ENCODE measurements at places on chromosomes 7 and 10.
A peak's percentile ranks its signal among the peaks of the same experiment; 100 is the strongest.

- no peak for DNase-seq
These were observed 5.7 kb downstream of the CUX1 start for GRCh38 chr7:101823096-101823495.

- peak; percentile 70 for DNase-seq
These were observed at the start of gene UPP1 for GRCh38 chr7:48089046-48090003. UPP1 (plus strand) TSS chr7:48089265; CDS start chr7:48094784, 5,519 bp downstream.

DNA sequence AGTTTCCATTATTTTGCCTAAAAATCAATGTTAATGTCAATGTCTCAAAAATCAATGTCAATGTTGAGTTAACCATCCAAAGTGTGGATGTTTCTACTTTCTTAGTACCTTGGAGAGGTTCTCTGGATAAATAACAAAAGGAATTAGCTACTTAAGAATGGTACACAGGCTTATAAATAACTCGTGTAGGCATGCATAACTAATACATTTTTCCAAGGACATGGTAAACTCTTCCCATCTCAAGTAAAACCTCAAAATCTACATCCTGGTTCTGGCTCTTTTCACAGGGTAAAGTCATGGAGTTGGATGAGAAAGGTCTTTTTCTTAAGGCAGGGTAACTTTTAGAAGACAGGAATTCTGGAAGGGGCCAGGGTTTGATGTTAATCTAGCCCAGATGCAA, 59.9 kb downstream of the CAV1 start:
- no peak for DNase-seq

DNA sequence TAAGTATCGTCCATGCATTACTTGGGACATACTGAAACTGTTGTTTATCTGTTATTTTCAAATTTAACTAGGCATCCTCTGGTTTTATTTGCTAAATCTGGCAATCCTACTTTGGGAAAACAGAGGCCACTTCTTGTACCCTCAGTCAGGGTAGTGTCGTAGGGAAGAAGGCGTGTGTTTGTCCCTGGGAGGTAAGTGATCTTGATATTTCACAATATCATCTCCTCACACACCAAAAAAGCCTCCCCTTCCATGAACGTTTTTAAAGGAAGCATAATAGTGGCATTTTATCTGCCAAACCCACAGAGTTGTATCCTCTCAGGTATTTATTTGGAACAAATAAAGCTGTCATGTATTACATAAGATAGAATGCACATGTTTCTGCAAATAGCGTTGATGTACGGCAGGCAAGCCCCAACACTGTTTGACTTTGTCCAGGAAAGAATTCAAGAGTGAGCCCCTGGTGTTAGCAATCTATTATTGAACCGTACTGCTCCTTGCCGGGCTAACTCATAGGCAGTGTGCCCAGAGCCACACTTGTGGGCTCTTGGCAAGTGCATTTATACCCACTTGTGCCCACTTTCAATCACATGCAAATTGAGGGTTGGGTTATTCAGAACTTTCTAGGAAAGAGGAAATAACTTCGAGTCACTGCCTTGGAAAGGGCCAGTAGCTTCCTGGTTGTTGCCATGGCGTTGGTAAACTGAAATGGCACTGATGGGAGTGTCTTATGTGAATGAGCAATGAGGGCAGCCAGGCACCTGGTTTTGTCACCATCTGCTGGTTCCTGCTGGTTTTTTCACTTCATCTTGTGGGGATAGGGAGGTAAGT, 266.0 kb downstream of the USP6NL start:
- DNase-seq = no peak

GRCh38 chr7:112873831-112874553, 83.8 kb upstream of the TMEM168 start:
- no peak for DNase-seq

- no peak for DNase-seq
These were observed 118.2 kb downstream of the CDK6 start for GRCh38 chr7:92717993-92718716.

- DNase-seq = no peak
These were observed 21.5 kb upstream of the PDE1C start for GRCh38 chr7:32091608-32092210.
